ENCODE measurements at places on chromosomes 3 and 15.

DNA sequence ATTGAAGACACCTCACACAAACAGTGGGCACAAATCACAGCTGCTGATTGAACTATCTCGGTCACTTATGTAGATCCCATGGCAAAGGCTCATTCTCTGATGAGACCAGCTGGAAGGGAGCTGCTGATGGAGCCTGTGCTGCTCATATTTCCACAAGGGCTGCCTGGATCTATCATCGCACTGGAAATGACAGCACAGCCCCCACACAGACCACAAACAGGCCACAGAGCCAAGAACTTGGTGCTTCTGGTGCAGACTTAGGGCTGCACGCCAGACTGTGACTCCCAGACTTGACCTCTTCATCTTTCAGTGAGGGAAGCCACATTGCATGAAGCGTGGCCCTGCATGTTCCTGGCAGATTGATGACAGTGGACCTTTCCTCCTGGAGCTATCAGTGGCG is 197.6 kb downstream of the MINAR1 start:
- no peaks in the 10 kb centered on the region for H3K36me3 ChIP-seq
- no peaks in the 10 kb centered on the region for H3K4me1 ChIP-seq
- H3K27ac ChIP-seq = no peak overlapping the region
- H3K27me3 ChIP-seq = no peaks in the 10 kb centered on the region
- peak; percentile 53 for DNase-seq
- H3K4me3 ChIP-seq = no peak overlapping the region

- no peaks in the 10 kb centered on the region for H3K27me3 ChIP-seq
- H3K4me3 ChIP-seq = no peak overlapping the region
- no peaks in the 10 kb centered on the region for H3K4me1 ChIP-seq
Observed at GRCh38 chr3:153172796-153173757, 11.1 kb downstream of the RAP2B start.

DNA sequence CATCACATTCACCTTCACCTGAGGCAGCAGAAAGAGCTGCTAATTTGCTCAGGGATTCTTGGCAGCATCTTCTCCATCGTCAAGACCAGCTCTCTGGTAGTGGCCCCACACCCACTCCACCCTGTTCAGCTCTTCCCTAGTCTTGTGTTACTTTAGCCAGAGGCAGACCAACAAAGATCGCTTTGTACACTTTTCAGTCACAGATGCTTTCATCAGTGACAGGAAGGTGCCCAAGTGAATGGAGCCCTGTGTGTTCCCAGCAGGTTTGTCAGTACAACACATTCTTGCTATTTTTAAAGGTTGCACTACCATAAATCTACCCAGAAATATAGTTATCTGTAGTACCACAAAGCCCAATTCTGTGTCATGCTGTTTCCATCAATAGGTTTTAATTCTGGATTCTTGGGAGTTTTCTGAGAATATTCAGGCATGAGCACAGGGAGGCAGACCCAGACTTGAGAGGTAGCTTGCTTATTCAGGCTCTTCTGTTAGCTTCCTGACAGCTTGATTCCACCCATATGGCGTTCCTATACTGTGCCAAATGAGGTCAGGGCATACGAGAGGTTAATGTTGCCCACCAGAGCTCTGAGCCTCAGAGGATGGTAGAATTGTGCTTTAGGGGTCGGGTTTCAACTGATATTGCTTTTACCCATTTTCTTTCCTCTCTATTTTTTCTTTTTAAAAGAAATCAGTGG is 109.8 kb upstream of the MANF start:
- H3K4me3 ChIP-seq = no peak overlapping the region
- H3K27ac ChIP-seq = no peak overlapping the region
- no peaks in the 10 kb centered on the region for H3K4me1 ChIP-seq
- DNase-seq = no peak

DNA sequence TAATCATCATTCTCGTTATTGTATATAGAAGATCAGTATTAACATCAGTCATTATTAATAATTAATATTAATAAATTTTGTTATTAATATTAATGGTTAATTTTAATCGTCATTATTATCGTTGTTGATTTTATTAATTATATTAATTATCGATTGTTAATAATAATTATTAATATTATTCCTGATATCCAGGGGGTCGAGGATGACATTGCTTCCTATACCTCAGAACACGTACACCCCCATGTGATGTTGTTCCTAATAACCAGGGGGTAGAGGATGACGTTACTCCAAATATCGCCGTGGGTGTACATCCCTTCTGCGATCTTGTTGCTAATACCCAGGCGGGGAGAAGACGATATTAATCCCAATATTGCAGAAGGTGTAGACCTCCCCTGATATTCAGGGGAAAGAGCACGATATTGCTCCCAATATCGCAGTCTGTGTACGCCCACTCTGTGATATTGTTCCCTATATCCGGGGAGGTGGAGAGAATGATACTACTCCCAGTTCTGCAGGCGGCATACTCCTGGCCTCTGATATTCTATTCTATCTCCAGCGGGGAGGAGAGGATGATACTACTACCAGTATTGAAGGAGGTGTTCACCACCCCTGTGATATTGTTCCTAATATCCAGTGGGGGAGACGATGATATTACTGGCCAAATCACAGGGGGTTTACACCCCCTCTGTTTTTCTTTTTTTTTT is 22.3 kb upstream of the BMF start:
- DNase-seq = no peak

- no peak overlapping the region for H3K27ac ChIP-seq
- no peak for DNase-seq
- no peaks in the 10 kb centered on the region for H3K4me1 ChIP-seq
- no peaks in the 10 kb centered on the region for H3K27me3 ChIP-seq
Observed at GRCh38 chr15:66631616-66632263, 65.9 kb upstream of the LCTL start.

DNA sequence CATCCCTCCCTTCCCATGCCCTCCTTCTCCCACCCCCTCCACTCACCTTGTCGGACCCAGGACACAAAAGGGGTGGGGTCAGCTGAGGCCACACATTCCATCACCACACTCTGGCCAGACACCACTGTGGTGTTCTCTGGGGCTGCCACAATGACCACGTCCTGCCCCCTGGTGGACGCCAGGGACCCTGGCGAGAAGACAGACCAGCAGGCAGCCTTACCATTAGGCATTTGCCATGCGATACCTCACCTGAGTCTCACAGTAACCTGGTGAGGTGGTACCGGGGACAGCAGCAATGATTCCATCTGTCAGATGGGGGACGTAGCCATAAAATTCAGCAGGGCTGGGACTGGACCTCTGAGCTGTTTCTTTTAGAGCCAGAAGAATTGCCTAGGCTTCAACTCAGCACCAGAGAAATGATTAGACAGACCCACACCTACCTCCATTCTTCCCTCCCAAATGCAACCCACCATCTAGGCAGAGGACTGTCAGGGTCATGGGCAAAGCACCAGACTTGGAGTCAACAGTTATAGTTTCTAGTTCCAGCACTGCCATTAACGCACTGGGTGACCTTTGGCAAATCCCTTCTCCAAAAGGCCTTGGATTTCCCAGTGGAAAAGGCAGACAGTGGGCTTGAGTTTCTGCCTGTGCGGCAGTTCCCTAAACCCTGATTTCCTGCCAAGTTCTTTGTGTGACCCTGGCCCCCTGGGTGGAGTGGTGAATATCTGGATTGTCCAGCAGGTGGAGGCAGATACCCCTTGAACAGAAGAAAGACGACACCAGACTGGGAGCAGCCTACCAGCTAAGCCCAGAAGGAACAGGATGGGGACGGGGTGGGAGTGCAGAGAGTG is 21.8 kb downstream of the IGDCC4 start:
- H3K36me3 ChIP-seq = no peaks in the 10 kb centered on the region
- H3K4me1 ChIP-seq = peaks cover 3% of the 10 kb centered on the region
- no peak for DNase-seq
- no peak overlapping the region for H3K4me3 ChIP-seq

DNA sequence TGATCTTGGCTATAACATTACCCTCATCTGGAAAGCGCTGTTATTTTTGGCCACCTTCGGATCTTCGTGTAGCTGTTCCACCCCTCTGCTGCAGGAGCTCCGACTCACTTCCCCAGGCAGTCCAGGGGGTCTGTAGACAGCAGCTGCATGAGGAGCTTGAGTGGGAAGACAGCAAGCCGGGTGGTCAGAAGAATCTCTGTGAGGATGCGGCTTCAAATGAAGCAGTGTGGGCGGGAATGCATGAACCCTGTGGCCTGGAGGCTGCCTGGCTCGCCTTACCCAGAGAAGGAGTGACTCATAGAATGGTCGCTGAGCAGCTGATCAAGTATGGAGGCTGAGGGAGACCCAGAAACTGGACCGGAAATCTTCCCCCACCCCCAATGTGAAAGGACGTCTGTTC is 45.2 kb upstream of the NR2F2 start:
- H3K27ac ChIP-seq = no peak overlapping the region
- peaks cover 8% of the 10 kb centered on the region for H3K36me3 ChIP-seq
- no peak overlapping the region for H3K4me3 ChIP-seq
- H3K27me3 ChIP-seq = no peaks in the 10 kb centered on the region
- no peaks in the 10 kb centered on the region for H3K4me1 ChIP-seq
- DNase-seq = peak; percentile 84

DNA sequence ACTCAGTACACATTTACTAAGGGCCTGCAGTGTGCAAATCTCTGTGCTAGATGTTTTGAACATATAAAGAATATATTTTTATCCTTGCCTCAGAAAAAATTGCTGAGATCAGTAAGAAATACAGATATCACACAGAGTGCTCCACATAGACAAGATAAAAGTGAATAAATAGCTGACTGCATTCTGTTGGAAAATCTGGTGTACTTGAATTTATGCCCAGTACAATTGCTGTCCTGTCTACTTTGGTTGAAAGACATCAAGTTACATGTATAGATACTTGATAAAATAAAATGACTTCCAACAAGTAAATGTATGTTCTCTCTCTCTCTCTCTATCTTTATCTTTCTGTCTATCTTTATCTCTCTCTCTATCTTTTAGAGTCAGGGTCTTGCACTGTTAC is 381.2 kb upstream of the CBLB start:
- H3K27me3 ChIP-seq = no peaks in the 10 kb centered on the region
- no peak overlapping the region for H3K27ac ChIP-seq
- no peaks in the 10 kb centered on the region for H3K36me3 ChIP-seq

GRCh38 chr3:100316641-100317069 is 17.9 kb upstream of the NIT2 start:
- H3K36me3 ChIP-seq = peaks cover 57% of the 10 kb centered on the region
- H3K4me1 ChIP-seq = peaks cover 6% of the 10 kb centered on the region
- DNase-seq = no peak
- no peak overlapping the region for H3K4me3 ChIP-seq
- peak overlapping the region; percentile 24 for H3K27ac ChIP-seq

DNA sequence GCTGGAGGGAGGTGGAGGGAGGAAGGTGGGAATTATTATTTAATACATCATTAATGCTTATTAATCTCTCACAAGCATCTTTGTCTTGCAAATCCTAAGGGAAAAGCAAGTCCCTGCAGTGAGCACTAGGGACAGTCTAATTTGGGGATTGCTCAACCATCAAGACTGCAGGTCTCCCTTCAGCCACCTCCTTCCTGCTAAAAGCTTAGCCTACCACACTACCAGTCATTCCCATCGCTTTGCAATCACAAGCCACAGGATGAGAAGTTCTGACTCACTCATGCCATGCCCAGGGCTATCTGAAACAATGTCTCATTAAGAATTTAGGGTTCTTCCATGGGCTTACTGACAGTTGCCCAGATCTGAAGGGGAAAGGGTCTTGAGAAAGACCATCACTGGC is 51.0 kb upstream of the EIF1B start:
- no peak overlapping the region for H3K4me3 ChIP-seq
- no peaks in the 10 kb centered on the region for H3K27me3 ChIP-seq
- DNase-seq = no peak
- H3K27ac ChIP-seq = no peak overlapping the region

GRCh38 chr15:23616536-23616935 is 31.1 kb downstream of the MAGEL2 start:
- no peak overlapping the region for H3K4me3 ChIP-seq
- H3K4me1 ChIP-seq = no peaks in the 10 kb centered on the region
- no peaks in the 10 kb centered on the region for H3K27me3 ChIP-seq
- DNase-seq = peak; percentile 26
- no peaks in the 10 kb centered on the region for H3K36me3 ChIP-seq

GRCh38 chr15:82539691-82540054 is 584 bp downstream of the RPS17 start:
- peak overlapping the region; percentile 96 for H3K27ac ChIP-seq
- H3K4me3 ChIP-seq = peak overlapping the region; percentile 86
- H3K27me3 ChIP-seq = no peaks in the 10 kb centered on the region
- H3K36me3 ChIP-seq = peaks cover 51% of the 10 kb centered on the region
- DNase-seq = no peak

DNA sequence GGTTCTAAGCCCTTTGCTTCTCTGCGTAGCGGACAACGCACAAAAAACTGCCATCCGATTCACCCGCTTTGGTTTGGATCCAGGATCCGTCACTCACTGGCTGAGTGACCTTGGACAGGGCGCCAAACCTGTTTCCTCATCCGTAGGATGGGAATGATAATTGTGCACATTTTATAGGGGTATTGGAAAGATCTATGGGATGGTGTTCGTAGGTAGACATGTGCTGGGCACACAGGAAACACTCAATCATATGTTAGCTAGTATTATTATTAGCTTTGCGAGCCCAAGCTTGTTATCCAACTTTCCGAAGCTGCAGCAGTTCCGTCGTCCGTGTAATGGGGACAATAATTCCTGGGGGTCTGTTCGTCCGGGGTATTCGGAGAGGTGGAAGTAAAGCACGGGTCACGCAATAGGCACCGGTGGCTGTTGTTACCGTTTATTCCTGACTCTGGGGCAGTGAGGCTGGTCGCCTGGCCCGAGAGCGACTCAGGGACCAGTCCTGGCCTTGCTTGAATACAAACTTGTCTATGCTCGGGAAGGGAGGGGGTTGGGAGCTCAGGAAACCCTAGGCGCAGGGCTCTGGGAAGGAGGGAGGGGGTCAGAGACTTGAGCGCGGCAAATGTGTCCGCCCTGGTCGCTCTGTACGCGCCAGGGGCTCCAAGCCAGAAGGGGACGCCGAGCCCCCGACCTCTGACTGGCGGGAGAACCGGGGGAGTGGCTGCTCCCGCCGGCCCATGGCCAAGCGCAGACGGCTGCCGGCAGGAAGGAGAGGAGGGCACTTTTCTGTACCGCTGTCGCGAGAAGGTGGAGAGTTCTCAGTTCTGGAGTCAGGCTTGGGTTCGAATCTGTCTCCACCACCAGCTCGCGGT is 1.3 kb downstream of the SPSB4 start:
- DNase-seq = peak; percentile 87
- H3K4me3 ChIP-seq = peak overlapping the region; percentile 65
- H3K27ac ChIP-seq = peak overlapping the region; percentile 72
- H3K36me3 ChIP-seq = no peaks in the 10 kb centered on the region
- peaks cover 31% of the 10 kb centered on the region for H3K4me1 ChIP-seq

DNA sequence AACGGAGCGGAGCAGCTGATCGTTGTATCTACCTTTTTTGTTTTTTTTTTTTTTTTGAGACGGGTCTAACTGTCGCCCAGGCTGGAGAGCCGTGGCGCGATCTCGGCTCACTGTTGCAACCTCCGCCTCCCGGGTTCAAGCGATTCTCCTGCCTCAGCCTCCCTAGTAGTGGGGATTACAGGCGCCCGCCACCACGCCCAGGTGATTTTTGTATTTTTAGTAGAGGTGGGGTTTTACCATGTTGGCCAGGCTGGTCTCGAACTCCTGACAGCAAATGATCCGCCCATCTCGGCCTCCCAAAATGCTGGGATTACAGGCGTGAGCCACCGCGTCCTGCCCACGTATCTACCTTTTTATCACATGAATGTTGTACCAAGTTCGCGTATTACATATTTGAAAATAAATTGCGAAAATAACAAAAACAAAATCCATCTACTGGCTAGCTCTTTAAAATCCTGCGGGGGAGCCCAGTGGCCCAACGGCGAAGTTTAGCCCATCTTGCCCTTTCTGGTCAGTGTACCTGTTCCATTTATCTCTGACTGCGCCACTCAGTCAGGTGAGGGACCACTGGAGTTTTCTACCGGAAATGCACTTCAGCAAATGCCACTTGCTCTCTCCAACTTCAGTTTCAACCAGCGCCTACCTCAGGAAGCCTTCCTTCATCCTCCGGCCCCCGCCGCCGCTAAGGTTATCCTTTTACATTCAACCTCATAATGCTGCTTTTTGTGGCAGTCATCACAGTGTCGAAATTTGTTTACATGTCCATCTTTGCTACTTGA is 1.2 kb upstream of the EIF3J start:
- peak overlapping the region; percentile 99 for H3K4me3 ChIP-seq
- peaks cover 39% of the 10 kb centered on the region for H3K4me1 ChIP-seq
